ENCODE measurements at places on chromosomes 3 and 15.

DNA sequence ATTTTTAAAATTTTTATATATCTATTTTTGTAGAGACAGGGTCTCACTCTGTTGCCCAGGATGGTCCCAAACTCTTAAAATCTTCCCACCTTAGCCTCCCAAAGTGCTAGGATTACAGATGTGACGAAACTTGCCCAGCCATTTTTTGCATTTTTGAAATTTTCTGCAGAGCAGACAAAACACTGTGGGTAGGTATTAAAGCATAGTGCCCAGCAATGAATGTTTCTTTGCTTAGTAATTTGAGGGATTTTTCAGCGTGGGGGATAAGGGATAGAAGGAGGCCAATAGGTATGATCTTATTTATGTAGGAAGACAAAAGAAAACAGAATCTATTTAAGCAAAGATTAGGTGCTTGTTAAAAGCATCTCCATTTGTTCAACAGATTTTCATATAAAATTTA lies 446.8 kb upstream of the DPH6 start:
- peak; percentile 5 for DNase-seq

- DNase-seq: no peak
These were observed 55.6 kb upstream of the ADGRG7 start for GRCh38 chr3:100553618-100554372.

DNA sequence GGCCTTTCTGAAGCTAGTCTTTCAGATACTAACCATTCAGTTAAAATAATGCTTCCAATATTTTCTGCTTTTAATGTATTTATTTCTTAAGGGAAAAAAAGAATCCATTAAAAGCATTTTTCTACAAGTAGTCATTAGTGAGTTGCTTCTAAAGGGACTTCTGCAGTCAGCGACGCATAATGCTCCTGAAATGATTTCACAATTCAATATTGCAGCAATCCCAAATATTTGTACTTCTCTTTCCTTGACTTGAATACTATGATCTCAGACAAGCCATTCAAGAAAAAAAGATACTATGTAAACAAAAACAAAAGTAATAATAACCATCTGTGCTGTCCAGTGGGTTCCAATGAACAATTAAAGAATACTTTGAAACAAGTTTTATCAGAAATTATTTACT lies 681.0 kb downstream of the DIPK2A start:
- no peak for DNase-seq

DNA sequence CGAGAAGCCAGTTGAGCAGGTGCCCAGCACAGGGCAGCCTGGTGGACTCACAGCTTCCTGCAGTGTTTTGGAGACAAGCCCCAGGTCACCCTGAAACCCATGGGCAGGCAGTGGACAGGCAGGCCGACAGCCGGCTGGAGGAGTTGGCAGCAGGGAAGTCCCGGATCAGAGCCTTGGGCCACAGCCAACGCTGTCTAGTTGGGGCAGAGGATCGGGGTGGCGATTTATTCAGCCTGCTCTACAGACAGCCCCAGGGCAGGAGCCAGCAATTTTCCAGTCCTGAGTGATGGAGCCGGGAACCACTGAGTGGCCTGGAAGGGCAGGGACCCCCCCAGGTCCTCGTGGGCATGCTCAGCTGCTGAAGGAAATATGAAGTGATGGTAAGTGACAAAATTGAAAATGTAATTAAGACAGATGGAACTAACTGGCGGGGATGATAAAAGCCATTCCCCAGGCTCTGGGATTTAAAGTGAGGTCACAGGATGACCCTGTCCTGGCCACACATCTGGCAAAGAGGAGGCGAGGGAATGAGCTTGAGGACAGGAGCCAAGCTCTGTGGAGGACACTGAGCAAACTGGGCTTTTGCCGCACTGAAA lies 34.4 kb upstream of the TBC1D21 start:
- no peak for DNase-seq

GRCh38 chr3:141373232-141373631 lies 4.9 kb downstream of the ZBTB38 start:
- no peak for DNase-seq

DNA sequence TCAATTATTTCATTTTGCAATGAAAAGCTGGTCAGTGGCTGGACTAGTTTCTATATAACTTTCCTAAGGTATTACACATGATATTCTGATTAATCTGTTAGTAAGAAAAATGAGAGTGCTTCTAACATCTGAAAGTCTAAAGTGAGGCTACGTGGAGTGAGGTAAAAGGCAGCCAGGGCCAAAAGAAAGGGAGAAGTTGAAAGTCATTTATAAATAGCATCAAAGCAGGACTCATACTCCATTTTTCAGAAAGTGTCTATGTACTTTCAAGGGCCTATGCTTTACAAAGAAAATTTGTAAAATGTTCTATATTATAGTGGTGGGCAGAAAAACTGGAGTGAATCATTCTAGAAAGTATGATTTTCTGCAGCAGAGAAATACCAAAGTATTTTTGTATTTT lies 80.0 kb downstream of the CSNK1G1 start:
- DNase-seq: no peak

GRCh38 chr15:84827246-84827645 lies 10.1 kb downstream of the ALPK3 start:
- DNase-seq: no peak

GRCh38 chr3:185153861-185154629 lies 1.2 kb upstream of the C3orf70 start:
- DNase-seq: no peak

DNA sequence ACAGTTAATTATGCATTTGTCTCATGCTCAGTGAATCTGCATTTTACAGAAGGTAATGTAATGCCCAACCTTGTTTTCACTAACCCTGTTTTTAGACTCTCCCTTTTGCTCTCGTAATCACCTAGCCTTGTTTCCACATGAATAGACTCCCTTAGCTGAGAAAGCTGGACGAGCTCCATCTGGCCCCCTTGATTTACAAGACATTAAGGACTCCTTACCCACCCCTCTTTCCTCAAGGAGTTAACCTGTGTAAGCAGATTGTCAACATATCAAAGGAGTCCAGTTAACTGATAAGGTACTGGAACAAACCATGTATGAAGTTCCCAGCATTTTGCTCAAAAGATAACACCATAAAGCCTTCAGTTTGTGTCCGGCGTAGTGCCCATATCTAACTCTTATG lies 99.6 kb downstream of the VPS8 start:
- no peak for DNase-seq

DNA sequence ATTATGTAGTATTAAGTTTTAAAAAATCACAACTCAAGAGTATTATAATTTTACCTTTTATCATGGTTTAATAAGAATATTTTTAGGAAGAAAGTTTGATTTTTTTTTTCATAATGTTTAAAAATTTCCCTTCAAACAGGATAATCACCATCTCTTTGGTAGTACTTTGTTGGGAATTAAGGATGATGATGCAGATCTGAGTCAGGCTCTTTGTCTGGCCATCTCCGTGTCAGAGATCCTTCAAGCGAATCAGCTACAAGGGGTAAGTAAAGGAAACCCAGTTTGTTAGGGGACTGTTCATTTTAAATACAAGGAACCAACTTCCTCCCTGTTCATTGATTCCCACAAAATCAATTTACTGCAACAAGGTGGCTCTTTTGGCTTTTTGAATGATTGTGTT lies 36.8 kb upstream of the NIT2 start:
- no peak for DNase-seq

- no peak for DNase-seq
These were observed 40.5 kb downstream of the IMPG2 start for GRCh38 chr3:101279765-101280385.

- no peak for DNase-seq
These were observed 68.4 kb downstream of the SLC12A8 start for GRCh38 chr3:125143982-125144652.

- DNase-seq: peak; percentile 70
These were observed 108.3 kb upstream of the MME start for GRCh38 chr3:154971771-154972326.

DNA sequence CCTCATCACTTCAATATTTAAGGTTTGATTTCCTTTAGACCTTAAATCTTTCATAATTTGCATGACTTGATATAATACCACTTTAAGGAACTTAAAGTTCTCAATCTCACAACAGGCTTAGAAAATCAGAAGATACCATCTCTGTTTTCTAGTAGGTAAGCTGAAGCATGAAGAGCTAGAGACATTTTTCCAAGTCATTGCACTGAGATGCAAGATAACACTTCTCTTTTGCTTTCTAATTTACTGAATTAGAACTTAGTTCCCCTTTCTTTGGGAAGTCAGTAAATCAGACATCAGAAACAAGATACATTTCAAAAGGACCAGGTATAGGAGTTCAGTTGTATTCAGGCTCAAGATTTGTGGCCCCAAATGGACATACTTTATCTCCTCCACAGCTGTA lies 79.7 kb downstream of the DZIP3 start:
- DNase-seq: no peak

GRCh38 chr15:70113304-70113700 lies 15.6 kb upstream of the TLE3 start:
- no peak for DNase-seq

- DNase-seq: no peak
These were observed 153.5 kb upstream of the PPP2R3A start for GRCh38 chr3:135812057-135812456.

- peak; percentile 56 for DNase-seq
These were observed 128.4 kb downstream of the IGF1R start for GRCh38 chr15:98776607-98777281.

- no peak for DNase-seq
These were observed 52.9 kb upstream of the EPHB1 start for GRCh38 chr3:134742202-134742601.

GRCh38 chr3:20185331-20185678 lies 701 bp downstream of the SGO1 start:
- no peak for DNase-seq

DNA sequence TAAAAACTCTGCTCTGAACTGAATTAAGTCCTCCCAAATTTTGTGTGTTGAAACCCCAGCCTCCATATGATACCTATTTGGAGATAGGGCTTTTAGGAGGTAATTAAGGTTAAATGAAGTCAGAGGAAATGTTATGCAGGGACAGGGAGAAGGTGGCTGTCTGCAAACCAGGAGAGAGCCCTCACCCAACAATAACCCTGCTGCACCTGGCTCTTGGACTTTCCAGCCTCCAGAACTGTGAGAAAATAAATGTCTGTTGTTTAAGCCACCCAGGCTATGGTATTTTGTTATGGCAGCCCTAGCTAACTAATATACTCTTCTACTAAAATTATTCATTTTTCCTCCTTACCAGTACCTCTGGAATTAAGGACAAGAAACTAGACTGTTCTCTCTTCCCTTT lies 79.5 kb downstream of the MEIS2 start:
- DNase-seq: no peak

DNA sequence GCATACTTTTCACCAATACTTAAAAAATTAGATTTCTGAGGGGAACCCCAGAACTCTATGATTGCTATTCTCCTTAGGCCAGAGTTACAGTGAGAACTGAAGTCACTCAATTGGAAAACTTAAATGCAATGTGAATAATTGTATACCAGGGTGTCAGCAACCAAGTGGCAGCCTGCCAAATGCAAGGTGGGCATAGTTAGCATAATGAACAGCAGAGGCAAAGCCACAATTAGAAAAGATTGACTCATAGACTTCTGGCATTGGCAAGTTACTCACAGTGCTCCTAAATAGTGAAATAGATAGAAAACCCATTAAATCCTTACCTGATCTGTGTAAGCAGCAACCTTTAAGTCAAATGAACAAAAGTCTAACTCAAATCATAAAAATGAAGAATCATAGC lies 94.9 kb downstream of the BCHE start:
- no peak for DNase-seq

GRCh38 chr15:79452244-79453051 lies 20.3 kb downstream of the MINAR1 start:
- no peak for DNase-seq

- no peak for DNase-seq
These were observed 207.1 kb downstream of the GBE1 start for GRCh38 chr3:81554388-81554787.

DNA sequence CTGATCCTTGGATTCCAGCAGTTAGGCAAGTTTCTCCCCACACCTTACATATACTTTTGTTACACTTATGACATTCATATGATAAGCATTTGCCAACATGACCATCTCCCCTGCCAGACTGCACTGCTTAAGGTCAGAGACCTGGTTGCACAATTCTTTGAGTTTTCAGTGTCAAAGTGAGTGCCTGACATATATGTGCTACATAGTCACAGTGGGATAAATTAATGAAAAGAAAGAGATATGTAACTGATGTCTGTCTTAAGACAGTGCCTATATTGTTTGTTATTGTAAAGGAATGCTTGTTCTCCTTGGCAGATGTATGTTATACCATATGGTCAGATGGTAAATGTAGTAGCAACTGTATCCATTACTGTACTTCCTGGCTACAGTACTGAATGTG lies 3.5 kb upstream of the DCUN1D1 start:
- DNase-seq: no peak

DNA sequence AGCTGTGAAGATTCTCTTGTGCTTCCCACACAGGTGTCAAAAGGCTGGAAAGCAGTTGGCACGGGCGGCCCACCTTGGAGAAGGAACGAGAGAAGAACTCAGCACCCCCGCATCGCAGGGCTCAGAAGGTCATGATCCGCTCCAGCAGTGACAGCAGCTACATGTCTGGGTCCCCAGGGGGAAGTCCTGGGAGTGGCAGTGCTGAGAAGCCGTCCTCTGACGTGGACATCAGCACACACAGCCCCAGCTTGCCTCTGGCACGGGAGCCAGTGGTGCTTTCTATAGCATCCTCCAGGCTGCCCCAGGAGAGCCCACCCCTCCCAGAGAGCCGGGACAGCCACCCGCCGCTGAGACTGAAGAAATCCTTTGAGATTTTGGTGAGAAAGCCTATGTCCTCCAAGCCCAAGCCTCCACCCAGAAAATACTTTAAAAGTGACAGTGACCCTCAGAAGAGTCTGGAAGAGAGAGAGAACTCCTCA lies 31.4 kb downstream of the STARD5 start:
- no peak for DNase-seq

GRCh38 chr3:134517791-134518190 lies 31.9 kb downstream of the CEP63 start:
- DNase-seq: no peak

DNA sequence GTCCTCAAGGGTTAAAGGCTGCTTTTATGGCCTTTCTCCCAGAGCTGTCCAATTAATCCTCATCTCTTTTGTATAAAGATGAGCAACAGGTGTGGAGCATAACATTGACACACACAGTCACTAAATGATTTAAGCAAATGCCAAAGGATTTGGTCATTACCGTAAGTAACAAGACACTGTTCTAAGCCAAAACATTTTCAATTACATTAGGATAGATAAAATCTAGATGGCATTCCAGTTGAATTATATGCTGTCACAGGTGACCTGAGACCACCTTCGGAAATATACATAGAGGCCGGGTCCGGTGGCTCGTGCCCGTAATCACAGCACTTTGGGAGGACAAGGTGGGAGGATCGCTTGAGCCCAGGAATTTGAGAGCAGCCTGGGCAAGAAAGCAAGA lies 105.3 kb upstream of the UBE3A start:
- DNase-seq: no peak

- DNase-seq: no peak
These were observed 5.4 kb downstream of the MEX3B start for GRCh38 chr15:82040390-82040789.

- no peak for DNase-seq
These were observed 1.6 kb downstream of the BBX start for GRCh38 chr3:107524326-107524840.

GRCh38 chr15:63892794-63893441 lies 59.2 kb upstream of the HERC1 start:
- no peak for DNase-seq

All from non-pigmented ciliary epithelial cell (primary cell).